ENCODE measurements at places on chromosomes 11 and 22. TPM values are rescaled to one million over a fixed set of nuclear protein-coding genes. Genes with fewer than 3 reads are reported as not detected.

Gene CCDC89
- total RNA-seq, result not detected

Gene ASRGL1
- total RNA-seq, result 10.4 TPM

Gene GLYATL1
- not detected for total RNA-seq

Gene OR8D4
- total RNA-seq, result not detected

Gene OR5A1
- total RNA-seq, result not detected

Gene MYO7A
- total RNA-seq, result 1.4 TPM

Gene THRSP
- not detected for total RNA-seq

Gene UCP3
- 0.92 TPM for total RNA-seq
